Activated naive CD4-positive, alpha-beta T cell (primary cell): ENCODE measurements at places on chromosomes 13 and 19.

DNA sequence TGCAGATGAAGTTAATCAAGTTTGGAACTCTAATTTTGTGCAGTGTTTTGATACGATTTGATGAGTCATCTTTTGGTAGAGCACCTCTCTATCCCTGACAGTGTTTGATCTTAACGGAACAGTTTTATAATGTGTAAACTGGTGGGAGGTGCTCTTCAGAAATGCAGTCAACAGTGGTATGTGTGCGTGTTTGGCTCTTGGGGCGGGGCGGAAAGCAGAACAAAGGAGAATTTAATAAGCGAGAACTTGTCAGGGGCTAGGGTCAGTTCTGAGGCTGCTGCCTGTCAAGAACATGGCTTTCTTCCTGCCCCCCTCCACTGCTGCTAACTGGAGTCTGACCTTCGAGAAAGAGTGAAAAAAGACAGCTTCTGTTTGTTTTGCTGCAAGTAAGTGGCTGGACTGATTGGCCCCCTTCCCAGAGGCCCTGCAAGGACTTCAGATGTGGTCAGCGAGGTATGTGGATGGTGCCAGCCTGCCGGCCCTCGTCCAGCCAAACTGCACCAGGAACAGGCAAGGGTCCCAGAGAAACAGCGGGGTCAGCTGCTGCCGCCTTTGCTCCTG is 40.8 kb downstream of the BBC3 start:
- no peak for DNase-seq

- DNase-seq: no peak
Measured at GRCh38 chr19:6217752-6218334, 61.9 kb downstream of the MLLT1 start.

- DNase-seq: no peak
Measured at GRCh38 chr19:58543826-58544590, at the start of gene TRIM28. Gene TRIM28 (plus strand): TSS chr19:58544064. CDS start chr19:58544758, 694 bp downstream.

DNA sequence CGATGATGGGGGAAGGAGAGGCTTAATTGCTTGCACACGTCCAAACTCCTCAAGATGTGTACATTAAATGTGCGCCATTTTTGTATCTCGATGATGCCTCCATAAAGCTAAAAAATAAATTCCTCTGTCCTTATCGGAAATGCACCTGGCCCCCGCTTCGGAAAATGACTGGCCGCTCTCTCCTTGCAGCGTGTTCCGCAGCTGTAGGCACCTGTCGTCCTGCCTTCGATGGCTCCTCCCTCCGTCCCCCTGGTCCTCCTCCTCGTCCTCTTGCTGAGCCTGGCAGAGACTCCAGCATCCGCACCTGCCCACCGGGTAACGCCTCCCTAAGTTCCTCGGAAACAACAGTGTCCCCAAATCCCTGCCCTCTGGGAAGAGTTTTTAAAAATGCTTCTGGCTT is 1.1 kb downstream of the GALP start:
- no peak for DNase-seq
